Activated CD4-positive, alpha-beta T cell treated with anti-CD3 and anti-CD28 coated beads for 36 hours (primary cell): ENCODE measurements at places on chromosomes 6 and 20. TPM values are rescaled to one million over a fixed set of nuclear protein-coding genes. Genes with fewer than 3 reads are reported as not detected.

Gene OR2J3
- total RNA-seq = not detected

Gene CPNE5
- total RNA-seq = 1.3 TPM

Gene RSPO3
- total RNA-seq = not detected

Gene SPTLC3
- 1.1 TPM for total RNA-seq

Gene MAPK13
- 63.0 TPM for total RNA-seq

Gene GPX6
- not detected for total RNA-seq

Gene ENPP3
- total RNA-seq = 0.58 TPM

Gene SLCO4A1
- 43.4 TPM for total RNA-seq

Gene SYCP2
- 2.1 TPM for total RNA-seq

DNA sequence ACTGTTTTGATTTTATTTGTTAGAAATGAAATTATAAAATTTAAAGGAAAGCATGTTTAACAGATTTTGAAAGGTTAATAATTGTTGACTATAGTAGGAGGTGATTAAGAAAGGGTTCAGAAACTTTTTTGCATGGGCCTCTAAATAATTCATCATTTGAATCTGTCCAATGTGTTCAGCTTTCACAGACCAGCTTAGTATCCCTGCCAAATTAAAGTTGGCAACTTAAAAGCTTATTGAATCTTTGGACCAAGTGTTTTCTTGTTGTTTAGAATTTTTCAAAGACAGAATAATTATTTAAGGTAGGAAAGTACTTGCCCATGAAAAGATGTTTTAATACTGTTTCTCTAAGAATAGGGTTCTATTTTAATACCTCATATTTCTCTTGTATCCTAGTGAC is 466.0 kb downstream of the GJA1 start:
- H3K4me3 ChIP-seq = no peak overlapping the region
- no peak for DNase-seq
- no peak overlapping the region for H3K27ac ChIP-seq
- no peaks in the 10 kb centered on the region for H3K36me3 ChIP-seq
- no peaks in the 10 kb centered on the region for H3K4me1 ChIP-seq

GRCh38 chr20:64188091-64188490 is 23.8 kb downstream of the MYT1 start:
- H3K27me3 ChIP-seq = no peaks in the 10 kb centered on the region
- no peak overlapping the region for H3K27ac ChIP-seq
- no peaks in the 10 kb centered on the region for H3K36me3 ChIP-seq
- no peak overlapping the region for H3K4me3 ChIP-seq
- DNase-seq = no peak
- peaks cover 3% of the 10 kb centered on the region for H3K4me1 ChIP-seq

DNA sequence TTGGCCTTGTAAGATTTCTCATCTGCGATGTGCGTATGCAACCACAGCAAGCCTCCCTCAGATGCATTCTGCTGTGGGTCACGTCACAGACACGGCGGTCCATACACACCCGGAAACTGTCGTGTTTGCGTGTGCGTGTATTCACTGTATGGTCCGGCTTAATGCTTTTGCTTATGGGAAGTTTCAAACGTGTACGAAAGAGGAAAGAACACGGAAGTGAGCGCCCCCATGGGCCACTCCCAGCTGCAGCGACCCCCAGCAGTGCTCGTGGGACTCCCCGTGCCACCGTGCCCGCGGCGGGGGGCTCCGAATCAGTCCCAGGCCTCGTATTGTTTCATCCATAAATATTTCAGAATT is 10.2 kb downstream of the DLL1 start:
- H3K4me1 ChIP-seq = peaks cover 25% of the 10 kb centered on the region
- H3K36me3 ChIP-seq = peaks cover 2% of the 10 kb centered on the region
- H3K27ac ChIP-seq = peak overlapping the region; percentile 81
- H3K4me3 ChIP-seq = peak overlapping the region; percentile 51
- DNase-seq = no peak

DNA sequence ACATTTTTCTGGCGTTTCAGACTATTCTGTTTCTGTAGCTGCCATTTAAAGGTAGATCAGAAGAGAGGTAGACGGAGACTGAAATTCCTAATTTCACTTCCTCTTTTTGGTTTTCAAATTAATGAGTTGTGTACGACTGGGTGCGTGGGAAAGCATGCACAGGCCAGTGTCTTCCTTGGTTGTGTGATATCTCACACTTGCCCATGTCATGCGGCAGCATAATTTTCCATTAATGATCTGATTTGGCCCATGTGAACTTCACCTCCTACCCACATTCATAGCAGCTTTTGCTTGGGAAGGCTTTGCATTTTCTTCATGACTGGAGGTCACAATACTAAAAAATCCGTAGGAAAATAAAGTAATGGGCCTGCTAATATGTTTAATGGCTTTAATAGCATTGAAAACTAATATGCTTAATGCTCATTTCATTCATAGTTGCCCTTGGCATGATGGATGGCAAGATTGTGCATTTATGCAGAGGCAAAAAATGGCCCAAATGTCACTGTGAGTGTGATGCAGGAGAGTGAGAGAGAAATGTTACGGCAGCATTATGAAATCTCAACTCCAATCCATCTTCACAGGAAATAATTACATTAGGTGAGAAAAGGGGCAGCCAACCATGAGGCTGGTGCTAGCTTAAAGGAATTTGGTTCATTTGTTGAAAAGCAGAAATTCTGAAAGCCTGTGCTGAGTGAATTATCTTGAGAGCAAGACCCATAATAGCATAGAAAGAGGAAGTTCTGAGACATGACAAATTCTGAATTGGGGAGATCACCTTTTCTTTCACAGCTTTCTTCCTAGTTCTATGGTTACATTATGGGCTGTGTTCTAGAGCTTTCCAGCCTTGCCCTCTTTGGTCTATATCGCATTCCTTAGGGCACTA is 69.0 kb upstream of the UST start:
- H3K27me3 ChIP-seq = peaks cover 18% of the 10 kb centered on the region
- no peaks in the 10 kb centered on the region for H3K36me3 ChIP-seq
- no peak overlapping the region for H3K4me3 ChIP-seq
- no peak for DNase-seq

DNA sequence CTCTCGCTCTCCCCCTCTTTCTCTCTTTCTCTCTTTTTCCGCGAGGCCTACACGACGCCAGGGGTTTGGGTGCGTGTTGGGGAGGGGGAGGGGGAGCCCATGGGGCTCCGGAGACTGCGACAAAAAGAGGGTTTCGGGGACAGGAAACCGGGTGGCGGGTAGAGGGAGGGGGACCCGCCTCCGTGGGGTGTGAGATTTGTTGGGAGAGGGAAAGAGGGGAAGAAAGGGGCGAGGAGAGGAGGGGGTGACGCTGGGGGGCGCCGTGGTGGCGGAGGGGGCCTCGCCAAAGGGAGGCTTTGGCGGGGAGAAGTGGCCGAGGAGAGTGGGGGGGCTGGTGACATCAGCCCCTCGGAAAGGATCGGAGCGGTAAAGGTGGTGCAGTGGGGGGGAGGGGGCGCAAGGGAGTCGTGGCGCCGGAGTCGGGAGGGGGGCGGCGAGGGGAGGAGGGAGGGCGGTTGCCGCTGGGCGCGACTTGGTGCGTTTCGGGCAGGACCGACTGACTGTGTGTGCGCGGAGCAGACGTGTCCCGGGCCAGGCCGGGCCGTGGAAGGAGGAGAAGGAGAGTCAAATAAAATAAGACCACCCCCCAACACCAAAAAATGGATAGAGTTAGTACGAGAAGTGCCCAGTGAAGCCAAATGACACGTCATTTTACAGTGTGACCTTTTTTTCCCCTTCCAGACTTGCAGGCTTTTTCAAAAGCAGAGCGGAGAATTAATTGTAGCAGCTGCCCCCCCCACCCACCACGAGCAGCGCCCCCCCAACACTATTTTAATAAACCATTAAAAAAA is 39.8 kb downstream of the GNAS start:
- H3K27me3 ChIP-seq = no peaks in the 10 kb centered on the region
- peak overlapping the region; percentile 90 for H3K4me3 ChIP-seq
- H3K36me3 ChIP-seq = peaks cover 38% of the 10 kb centered on the region
- peaks cover 47% of the 10 kb centered on the region for H3K4me1 ChIP-seq

- DNase-seq = no peak
- H3K4me1 ChIP-seq = peaks cover 16% of the 10 kb centered on the region
- no peak overlapping the region for H3K27ac ChIP-seq
- H3K4me3 ChIP-seq = no peak overlapping the region
- H3K27me3 ChIP-seq = peaks cover 5% of the 10 kb centered on the region
- H3K36me3 ChIP-seq = no peaks in the 10 kb centered on the region
Measured at GRCh38 chr6:14841901-14842421, 403.9 kb upstream of the JARID2 start.

DNA sequence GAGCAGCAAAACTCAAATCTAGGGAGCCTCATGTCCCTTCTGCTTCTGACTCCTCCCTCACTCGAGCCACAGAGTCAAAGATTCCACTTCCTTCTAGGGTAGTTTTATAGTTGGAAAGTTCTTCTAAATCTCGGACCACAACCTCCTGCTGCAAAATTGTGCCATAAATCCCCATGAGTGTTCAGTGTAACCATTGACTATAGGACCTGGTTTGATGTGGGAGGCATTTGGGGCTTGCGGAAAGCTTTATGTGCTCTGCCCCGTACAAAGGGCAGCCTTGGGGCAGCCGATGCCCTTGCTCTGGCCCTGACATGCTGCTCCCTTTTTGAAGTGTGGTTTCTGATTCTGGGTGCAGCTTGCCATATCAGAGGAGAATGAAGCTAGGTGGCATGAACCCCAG is 43.6 kb upstream of the IER3 start:
- H3K27ac ChIP-seq = peak overlapping the region; percentile 96
- H3K36me3 ChIP-seq = peaks cover 7% of the 10 kb centered on the region
- peak; percentile 75 for DNase-seq
- H3K4me1 ChIP-seq = peaks cover 67% of the 10 kb centered on the region
- H3K4me3 ChIP-seq = peak overlapping the region; percentile 59
- H3K27me3 ChIP-seq = no peaks in the 10 kb centered on the region

DNA sequence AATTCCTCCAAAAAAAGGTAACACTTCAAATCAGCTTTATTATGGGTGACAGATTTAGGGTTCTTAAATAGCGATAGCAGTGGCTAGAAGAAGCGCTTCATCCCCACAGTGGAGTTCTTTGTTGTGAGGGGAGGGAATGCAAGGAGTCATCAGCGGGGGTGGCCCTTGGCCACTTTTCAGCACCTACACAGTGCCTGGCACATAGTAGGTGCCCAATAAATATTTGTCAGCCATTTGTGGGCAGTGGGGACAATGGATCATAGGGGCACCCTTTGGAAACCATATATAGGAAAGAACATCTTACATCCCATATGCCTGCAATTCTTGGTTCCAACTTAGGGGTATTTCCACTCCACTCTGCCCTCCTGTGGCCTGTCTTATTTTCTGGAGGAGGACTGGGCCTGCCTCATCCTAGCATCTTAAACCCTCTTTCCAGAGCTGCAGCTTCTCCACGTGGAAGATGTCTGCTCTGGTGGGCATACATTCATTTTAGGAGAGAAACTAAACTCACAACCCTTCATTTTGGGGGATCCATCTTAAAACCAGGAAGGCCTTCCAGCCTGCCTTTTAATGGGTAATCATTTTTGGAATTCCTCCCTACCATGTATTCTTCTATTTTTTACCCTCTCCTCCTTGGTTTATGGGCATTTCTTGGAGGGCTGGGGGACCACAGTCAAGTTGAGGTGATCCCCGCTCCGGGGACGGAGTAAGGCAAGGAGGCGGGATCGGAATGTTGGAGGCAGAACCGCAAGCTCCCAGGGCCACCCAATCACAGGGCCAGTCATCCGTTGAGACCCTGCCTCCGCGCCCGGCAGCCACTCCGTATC is 2.6 kb upstream of the GPSM3 start:
- H3K4me1 ChIP-seq = peaks cover 32% of the 10 kb centered on the region
- DNase-seq = peak; percentile 62
- peak overlapping the region; percentile 94 for H3K4me3 ChIP-seq
- peaks cover 7% of the 10 kb centered on the region for H3K36me3 ChIP-seq
- H3K27ac ChIP-seq = peak overlapping the region; percentile 90

GRCh38 chr20:45322952-45323383 is 14.9 kb upstream of the MATN4 start:
- DNase-seq = no peak
- H3K27ac ChIP-seq = no peak overlapping the region
- H3K36me3 ChIP-seq = peaks cover 7% of the 10 kb centered on the region

DNA sequence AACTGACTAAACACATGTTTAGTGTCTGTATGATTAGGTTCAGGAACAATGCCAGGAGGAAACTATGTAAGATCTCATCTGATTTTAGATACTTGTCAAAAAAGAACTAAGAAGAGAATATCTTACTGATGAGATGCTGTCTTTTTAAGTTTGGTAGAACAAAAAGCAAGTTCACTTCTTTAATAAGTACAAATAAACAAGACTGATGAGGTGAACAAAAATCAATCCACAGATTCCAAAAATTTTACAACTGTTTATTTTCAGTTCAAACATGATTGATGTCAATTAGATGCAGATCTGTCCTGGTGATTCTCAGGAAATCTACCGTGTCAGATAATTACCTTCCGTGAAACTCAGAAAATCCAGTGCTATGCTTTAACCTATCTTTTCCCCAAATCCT is 24.9 kb downstream of the EPHA7 start:
- H3K36me3 ChIP-seq = no peaks in the 10 kb centered on the region
- no peak overlapping the region for H3K27ac ChIP-seq
- no peak overlapping the region for H3K4me3 ChIP-seq
- no peak for DNase-seq

DNA sequence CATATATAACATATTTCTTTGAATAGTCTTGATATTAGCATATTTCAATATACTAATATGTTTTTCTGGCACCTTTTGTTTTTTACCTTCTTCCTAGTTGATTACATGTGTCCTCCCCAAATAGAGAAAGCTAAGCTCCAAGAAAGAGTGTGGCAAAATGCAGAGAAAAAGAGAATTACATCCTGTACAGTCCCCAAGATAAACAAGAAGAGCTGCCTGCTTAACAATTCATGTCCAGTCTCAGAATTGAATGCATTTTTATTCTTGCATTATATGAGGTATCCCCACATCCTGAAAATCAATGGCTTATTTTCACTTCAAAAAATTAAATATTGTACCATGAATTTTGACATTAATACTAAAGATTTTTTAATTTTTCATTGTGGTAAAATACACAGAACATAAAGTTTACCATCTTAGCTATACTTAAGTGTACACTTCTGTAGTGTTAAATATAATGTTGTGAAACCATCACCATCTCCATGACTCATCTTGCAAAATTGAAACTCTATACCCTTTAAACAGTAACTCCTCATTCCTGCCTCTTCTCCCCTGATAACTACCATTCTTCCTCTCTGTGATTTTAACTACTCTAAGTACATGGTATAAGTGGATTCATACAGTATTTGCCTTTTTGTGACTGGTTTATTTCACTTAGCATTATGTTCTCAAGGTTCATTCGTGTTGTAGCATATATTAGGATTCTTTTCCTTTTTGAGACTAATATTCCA is 490.3 kb downstream of the COL12A1 start:
- no peaks in the 10 kb centered on the region for H3K4me1 ChIP-seq
- H3K36me3 ChIP-seq = no peaks in the 10 kb centered on the region
- no peak overlapping the region for H3K4me3 ChIP-seq
- H3K27ac ChIP-seq = no peak overlapping the region
- H3K27me3 ChIP-seq = no peaks in the 10 kb centered on the region

DNA sequence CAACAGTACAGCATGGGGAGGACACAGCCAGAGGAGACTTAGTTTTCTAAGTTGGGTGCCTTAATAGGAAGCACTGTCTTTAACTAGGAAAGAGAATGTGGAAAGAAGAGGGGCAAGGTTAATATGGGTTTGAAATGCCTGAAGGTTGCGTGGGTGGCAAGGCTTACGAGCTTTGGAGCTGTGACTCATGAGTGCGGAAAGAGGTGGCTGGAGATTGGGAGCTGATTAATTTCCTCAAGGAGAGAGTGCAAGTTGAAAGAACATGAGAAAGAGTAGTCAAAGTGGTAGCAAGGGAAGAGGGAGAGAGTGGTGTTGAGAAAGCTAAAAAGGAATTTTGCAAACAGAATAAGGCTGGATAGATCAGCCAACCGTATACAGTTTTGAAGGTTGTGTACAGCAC is 315.1 kb upstream of the PRND start:
- no peaks in the 10 kb centered on the region for H3K4me1 ChIP-seq
- peaks cover 11% of the 10 kb centered on the region for H3K27me3 ChIP-seq
- DNase-seq = no peak
